ENCODE measurements at places on chromosomes 1 and 21.

DNA sequence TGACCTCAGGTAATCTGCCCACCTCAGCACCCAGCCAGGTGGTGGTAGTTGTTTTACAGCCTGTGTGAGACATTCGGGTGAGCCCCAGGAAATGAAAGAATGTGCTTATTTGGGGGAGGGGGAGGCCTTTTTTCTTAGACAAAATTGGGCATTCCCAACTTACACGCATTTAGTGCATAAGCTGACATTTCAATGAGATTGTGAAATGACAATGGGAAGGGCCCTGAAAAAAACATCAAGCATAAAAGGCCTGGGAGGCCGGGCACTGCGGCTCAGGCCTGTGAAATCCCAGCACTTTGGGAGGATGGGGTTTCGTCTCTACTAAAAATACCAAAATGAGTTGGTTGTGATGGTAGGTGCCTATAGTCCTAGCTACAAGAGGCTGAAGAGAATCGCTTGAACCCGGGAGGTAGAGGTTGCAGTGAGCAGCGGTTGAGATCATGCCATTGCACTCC, 5.0 kb downstream of the GAS5 start:
- DNase-seq = no peak

- no peak for DNase-seq
Observed at GRCh38 chr1:117613969-117614729, 8.3 kb downstream of the TENT5C start.

GRCh38 chr1:39940980-39941871, 13.7 kb upstream of the MFSD2A start:
- no peak for DNase-seq

GRCh38 chr1:47024141-47024801, 802 bp downstream of the CYP4X1 start:
- DNase-seq = no peak

DNA sequence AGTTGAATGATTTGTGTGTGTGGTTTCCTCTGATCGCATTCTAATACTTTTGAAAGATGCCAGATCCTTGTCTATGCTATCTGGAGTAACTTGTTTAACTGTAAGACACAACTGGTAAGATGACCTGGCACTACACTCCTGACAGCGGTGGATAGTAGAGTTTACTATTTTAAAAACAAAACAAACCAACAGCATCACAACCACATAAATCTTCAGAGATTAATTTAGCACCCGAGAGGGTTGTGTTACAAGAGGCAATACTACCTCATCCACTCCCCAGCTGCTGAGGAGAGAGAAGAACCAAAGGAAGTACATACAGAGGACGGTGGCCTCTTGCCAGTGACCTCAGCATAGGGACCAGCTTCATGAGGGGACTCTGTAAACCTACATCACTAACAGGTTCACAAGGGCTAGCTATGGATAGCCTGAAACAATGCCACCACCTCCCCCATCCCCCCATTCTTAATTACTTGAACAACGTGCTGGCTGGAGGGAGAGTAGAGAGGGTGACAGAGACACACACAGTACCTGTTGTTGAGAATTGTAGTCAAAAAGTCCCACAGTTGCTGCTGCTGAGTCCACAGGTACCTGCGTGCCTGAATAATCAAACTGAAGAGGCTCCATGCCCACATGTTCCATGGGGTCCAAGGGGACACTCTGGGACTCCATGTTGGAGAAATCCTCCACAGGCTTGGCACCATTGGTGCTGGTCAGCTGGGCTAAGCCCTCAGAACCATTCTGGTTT, 73.5 kb downstream of the PUM1 start:
- no peak for DNase-seq

- DNase-seq = no peak
Observed at GRCh38 chr1:115609021-115609420, 32.7 kb upstream of the VANGL1 start.

GRCh38 chr1:8354038-8354437, 36.1 kb downstream of the SLC45A1 start:
- no peak for DNase-seq

GRCh38 chr1:53324321-53324720, 3.5 kb downstream of the LRP8 start:
- DNase-seq = no peak

DNA sequence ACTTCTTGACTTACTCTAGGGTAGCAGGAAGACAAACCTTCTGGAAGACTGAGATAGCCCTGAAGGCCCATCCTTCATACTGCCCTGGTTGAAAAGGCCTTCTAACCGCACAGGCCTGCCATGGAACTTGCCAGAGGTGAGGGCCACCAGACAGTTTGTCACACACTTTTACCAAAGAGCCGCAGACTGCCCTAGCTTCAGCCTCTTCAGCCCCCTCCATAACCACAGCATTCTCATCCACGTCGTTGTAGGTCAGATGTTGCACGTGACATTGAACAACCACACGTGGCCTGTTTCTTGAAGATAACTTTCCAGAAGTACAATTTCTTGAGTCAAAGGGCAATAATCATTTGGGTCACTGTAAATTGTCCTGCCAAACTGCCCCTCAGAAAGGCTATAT, 18.9 kb downstream of the ZNF362 start:
- DNase-seq = no peak

DNA sequence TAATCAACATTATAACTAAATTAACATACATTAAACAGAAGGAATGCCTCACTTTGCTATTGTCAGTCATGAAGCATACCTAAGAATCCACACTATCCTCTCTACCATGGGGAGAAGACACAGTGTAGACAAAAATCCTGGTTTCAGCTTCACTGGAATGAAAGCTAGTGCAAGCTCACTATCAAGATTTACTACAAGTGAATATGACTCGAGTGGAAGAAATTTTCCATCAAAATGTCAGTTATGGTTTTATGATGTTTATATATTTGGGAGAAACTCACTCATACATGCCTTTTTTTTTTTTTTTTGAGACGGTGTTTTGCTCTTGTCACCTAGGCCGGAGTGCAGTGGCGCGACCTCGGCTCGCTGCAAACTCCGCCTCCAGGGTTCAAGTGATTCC, 424.3 kb downstream of the KCNT2 start:
- DNase-seq = no peak

DNA sequence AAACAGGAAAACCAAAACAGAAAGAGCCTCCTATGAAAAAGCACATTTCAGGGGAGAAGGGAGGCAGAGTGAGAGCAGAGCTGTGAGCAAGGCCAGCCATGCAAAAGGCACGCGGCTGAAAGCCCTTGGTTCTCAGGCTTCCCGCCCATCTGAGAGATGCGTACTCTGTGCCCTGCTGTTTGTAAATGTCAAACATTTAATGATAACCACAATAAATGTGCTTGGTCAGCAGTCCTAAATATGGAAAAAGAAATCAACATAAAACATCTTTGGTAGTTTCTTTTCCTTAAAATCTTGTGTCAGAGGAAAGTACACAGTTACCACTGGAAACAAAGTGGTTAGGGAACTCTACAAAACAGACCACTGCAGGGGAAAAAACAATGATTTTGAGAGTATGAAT, 283.1 kb downstream of the DSCAM start:
- peak; percentile 23 for DNase-seq

- peak; percentile 80 for DNase-seq
Observed at GRCh38 chr1:200039849-200040474, 12.5 kb downstream of the NR5A2 start.

DNA sequence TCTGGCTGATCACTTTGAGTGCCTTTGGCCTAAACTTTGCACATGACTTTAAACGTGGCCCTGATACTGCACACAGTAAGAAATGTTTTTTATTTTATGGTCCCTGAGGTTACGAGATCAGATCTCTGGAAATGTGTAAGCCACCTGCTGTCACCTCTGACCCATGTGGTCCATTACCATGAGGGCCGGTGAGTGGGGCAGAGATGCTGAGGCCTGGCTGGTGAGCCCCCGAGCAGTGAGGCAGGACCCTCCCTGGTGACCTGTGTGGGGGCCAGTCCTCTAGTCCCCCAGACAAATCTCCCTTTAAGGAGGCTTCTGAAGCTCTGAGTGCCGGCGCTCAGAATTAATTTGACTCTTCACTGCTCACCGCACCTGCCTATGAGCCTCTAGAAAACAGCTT, 12.4 kb downstream of the TFF3 start:
- no peak for DNase-seq

DNA sequence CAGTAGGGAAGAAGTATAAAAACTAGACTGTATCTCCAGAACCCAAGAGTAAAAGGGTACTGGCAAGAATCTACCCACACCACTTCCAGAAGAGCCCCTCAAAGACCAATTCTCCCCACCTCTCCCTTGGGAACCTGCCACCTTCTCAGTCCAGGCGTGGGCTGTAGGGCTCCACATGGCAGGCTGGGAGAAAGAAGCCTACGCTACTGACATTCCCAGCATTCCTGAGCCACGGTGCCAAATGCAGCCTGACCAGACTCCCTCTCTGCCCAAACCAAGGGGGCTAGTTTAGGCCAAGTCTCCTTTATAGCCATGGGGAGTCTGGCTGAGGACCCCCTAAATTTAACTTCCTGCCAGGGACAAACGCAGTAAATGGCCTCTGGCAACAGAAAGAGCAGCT, 2.0 kb downstream of the UBE2Q1 start:
- no peak for DNase-seq

- DNase-seq = peak; percentile 86
Observed at GRCh38 chr1:209565759-209566678, 17.5 kb upstream of the CAMK1G start.

DNA sequence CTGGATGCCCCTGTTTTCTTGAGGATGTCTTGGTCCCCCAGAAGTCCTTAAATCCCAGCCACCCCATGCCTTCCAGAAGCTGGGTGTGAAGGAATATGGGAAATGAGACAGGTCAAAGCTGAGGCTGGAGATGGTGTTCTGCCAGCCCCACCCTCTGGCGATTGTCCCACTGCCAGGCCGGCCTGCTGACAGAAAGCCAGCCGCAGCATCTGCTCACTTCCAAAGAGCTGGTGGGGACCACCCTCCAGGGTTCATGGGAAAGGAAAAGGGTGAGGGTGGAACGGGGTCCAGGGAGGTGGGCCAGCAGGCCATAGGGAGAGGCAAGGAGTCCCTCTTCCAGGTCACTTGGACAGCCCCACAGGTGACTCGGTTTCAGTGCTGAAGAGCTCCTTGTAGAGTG, 1.9 kb upstream of the LINGO4 start:
- DNase-seq = no peak

DNA sequence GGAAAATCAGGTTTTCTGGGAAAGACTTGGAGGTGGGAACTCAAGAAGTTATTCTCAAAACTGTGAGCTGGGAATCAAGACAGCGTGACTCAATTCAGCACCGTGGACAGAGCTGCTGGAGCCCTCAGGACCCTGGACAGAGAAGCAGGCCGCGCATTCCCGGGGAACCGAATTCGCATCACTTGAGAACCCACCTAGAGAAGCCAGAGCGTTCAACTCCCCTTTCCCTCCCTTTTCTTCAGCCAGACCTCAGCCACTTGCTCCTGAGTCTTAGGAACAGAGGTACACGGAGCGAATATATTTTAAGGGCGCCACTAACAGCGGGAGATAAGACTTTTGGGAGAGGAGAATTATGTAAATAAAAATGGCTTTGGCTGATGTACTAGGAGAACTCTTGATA, 2.0 kb upstream of the LIN28A start:
- DNase-seq = no peak

DNA sequence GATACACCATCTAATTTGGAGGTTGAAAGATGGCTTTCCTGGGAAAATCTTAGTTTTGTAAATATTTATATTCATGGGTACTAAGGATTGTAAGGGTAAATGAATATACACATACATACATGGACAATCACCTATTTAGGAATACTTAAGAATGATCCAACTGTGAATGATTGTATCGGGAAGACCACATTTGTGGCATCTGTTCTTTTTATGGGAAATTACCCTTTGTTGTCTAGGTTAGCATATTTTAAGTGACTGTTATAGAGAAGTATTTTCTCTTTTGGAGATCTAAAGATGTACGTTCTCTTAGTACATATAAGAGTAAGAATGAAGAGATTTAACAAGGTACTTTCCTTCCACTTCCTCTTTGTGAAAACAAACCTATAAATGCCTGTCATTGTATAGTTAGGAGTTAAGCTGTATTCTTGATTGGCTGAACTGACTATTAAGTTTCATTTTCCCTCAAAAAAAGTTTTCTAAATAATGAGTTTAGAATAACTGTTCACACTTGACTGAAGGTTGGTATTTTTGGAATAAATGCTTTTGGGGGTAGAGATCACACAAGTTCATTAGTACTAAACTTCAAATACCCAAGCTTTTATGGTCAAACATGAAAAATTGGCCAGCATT, 26.7 kb downstream of the SNX7 start:
- DNase-seq = no peak

- DNase-seq = no peak
Observed at GRCh38 chr21:44905728-44906090, 15.0 kb downstream of the ITGB2 start.

DNA sequence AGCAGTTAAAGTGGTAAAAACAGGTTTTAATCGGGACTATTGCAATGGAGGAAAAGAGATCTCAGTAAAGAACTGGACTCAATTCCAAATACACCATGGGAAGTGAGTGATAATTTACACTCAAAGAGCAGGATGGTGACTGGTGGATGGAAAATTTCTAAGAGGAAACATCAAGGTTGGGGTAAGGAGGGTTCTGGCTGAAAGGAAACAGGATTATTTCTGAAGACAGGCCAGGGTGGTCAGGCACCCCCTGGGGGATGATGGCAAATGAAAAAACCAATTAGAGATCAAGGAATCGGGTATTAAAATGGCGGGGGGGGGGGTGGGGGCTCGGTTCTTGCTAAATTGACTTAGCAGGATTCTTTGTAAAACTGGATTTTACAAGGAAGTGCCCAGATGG, 12.3 kb upstream of the HSD11B1 start:
- no peak for DNase-seq

DNA sequence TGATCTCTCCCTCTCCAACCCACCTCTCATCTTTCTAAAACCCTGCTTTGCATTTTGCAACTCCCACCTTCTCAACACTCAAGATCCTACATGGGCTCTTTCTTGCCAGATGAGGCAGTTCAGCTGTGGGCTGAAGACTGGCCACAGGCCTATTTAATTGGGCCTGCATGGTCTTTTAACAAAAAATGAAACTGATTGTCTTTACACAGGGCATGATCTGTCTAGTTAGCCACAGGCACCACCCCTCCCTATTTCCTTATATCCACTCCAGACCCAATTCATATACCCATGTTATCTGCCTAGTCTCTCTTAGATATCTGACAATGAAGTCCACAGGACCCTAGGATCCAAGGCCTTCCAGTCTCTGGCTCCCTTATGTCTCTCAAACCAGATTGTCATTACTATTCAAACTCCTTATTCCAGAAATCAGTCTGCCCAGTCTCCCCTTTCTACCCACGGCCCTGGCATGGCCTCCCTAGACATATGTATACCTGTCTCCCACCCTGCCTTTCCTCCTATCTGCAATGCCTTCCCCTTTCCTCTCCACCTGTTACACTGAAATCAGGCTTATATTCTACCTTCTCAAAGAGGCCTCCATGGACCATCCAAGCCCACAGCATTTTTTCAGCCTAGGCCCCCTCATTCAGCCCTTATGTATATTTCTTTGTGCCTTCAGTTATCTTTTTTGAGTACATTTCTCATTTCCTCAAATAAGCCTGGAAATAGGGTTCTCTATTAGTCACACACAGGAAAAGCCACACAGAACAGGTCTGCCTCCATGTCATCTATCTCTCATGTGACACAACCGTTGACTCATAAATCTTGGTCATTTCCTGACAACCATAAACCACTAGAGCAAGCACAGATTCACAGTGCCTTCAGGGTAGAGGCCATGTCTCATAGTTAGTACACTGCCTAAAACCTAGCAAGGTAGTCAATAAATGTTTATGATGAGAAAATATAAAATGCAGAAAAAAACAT, 39.0 kb downstream of the LPAR3 start:
- DNase-seq = no peak
